Activated T-cell treated with anti-CD3 and anti-CD28 coated beads, Interleukin-2, amount 50 U/mL, for 72 hours (primary cell): ENCODE measurements at places on chromosomes 16 and 17. TPM values are rescaled to one million over a fixed set of nuclear protein-coding genes. Genes with fewer than 3 reads are reported as not detected.
A peak's percentile ranks its signal among the peaks of the same experiment; 100 is the strongest.

The TPSB2 gene
- total RNA-seq, result not detected

- DNase-seq, result no peak
- peak overlapping the region; percentile 24 for H3K27ac ChIP-seq
- H3K4me3 ChIP-seq, result no peak overlapping the region
- no peaks in the 10 kb centered on the region for H3K36me3 ChIP-seq
Observed at GRCh38 chr17:17106756-17107155, 64.5 kb downstream of the MPRIP start.

GRCh38 chr16:72092832-72093447, 480 bp downstream of the TXNL4B start:
- peak; percentile 21 for DNase-seq
- H3K27me3 ChIP-seq, result no peaks in the 10 kb centered on the region
- H3K27ac ChIP-seq, result peak overlapping the region; percentile 99
- peak overlapping the region; percentile 95 for H3K4me3 ChIP-seq
- H3K4me1 ChIP-seq, result peaks cover 52% of the 10 kb centered on the region
- peaks cover 25% of the 10 kb centered on the region for H3K36me3 ChIP-seq

DNA sequence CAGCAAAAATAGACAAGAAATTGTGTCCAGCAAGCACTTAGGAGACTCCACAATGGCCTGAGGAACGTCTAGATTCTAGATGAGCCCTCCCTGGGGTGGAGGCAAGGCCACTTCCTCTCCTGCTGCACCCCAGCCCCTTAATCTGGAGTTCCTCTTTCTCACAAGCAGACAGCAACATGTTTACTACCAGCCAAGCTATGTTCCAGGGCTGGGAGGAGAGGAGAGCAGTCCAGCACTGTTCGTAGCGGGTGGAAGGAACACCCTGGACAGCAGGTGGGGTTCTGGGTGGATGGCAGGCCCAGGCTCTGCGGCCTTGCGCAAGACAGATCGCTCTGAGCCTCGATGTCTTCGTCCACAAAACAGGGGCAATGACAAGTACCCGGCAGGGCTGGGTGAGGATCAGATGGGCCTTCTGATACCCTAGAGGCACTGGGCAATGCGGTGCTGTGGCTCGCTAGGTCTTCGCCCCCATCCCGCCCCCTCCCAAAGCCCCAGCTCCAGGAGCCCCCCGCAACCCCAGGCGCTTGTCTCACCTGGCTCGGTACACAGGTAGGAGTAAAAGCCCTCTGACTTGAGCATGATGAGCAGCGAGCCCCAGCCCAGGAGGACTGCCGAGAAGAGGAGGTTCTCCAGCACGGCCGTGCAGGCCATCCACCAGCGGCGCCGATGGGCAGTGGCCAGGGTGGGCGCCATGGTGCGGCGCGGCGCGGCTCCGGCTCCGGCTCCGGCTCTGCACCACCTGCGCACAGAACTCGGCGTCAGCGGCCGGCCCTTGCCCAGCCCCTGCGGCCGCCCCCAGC, 1.3 kb downstream of the SLC43A2 start:
- H3K4me3 ChIP-seq, result peak overlapping the region; percentile 70
- no peak for DNase-seq
- no peak overlapping the region for H3K27ac ChIP-seq
- peaks cover 2% of the 10 kb centered on the region for H3K36me3 ChIP-seq
- peaks cover 38% of the 10 kb centered on the region for H3K27me3 ChIP-seq
- peaks cover 27% of the 10 kb centered on the region for H3K4me1 ChIP-seq

- H3K27me3 ChIP-seq, result no peaks in the 10 kb centered on the region
- peak; percentile 33 for DNase-seq
- H3K27ac ChIP-seq, result peak overlapping the region; percentile 55
- H3K4me3 ChIP-seq, result no peak overlapping the region
- peaks cover 25% of the 10 kb centered on the region for H3K4me1 ChIP-seq
Observed at GRCh38 chr17:2138318-2138717, 83.4 kb downstream of the HIC1 start.
